Activated CD4-positive, alpha-beta memory T cell treated with anti-CD3 and anti-CD28 coated beads, Interleukin-2, amount 10 ng/mL, durations not matched to agents 7 days and 5 days (primary cell): ENCODE measurements at places on chromosomes 3 and 15. TPM values are rescaled to one million over a fixed set of nuclear protein-coding genes. Genes with fewer than 3 reads are reported as not detected.

IGSF10 gene
- not detected for total RNA-seq

- no peaks in the 10 kb centered on the region for H3K36me3 ChIP-seq
- DNase-seq, result no peak
- no peaks in the 10 kb centered on the region for H3K4me1 ChIP-seq
- H3K4me3 ChIP-seq, result no peak overlapping the region
Measured at GRCh38 chr15:92471288-92471687, 77.6 kb downstream of the ST8SIA2 start.

DNA sequence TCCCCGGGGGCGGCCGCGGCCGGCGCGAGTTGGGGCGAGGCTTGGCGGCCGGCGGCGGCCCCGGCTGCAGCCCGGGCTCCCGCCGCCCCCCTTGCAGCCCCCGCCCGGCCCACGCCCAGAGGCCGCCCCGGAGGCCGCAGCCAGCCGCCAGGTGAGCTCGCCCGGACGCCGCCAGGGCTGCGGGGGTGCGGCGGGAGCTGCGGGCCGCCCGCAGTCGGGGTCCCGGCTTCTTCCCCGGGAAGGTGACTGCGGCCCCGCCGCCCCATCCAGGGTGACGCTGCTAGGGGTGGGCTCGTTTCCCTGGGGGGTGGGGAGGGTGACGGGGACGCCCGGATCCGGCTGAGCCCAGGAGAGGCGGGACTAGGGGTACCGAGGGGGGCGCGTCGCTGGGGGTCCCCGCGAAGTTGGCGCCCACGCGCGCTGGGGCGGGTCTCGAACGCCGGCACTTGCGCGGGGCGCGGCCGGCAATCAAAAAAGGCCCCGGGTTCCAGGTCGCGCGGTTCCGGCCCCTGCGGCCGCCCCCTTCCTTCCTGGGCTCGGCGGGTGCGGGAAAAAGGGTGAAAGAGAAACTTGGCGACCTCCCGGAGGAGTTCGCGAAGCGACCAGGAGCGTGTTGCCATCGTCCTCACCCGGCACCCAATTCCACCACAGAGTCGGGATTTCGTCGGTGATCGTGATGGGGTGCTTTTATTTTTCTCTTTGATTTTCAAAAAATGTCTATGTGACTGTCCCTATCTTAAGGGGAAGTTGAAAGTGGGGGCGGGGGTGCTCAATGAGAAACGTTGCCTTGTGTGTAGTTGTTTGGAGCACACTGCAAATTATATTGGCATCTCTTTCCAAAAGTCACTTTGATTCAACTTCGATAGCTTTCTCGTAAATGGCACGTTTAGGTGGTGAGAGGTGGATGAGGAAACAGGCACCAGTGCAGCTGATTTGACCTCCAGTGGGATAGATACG is 619 bp downstream of the ATXN7 start:
- peak; percentile 55 for DNase-seq
- peak overlapping the region; percentile 95 for H3K4me3 ChIP-seq
- H3K27me3 ChIP-seq, result no peaks in the 10 kb centered on the region

DNA sequence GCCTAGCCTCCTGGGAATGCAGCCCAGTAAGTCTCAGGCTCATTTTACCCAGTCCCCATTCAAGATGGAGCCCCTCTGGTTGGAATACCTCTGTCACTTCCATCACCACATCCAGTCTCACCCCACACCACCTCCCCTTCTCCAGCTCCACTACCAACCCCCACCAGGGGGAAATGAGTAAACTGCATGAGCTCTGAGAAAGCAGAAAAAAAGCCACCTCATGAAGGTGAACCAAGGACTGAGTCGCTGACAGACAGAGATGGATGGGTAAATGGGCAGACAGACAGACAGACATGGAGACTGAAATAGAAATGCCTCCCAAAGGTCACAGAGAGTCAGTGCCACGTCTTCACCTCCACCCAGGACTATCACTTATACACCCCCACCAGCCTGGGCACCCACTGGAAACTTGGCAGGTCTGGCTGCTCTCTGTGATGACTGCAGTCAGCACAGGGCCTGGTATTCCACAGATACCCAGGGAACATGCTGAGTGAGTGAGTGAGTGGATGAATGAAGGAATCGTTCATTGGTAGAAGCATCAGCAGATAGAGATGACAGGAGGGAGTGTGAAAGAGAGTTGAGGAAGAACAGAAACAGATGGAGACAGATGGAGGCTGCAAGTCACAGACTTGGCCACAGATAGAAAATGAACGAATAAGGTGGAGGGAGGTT is 4.9 kb upstream of the LOXL1 start:
- no peak for DNase-seq
- H3K36me3 ChIP-seq, result peaks cover 48% of the 10 kb centered on the region

SLC51B gene
- total RNA-seq, result not detected

GRCh38 chr3:14424711-14425580 is 22.5 kb downstream of the SLC6A6 start:
- peaks cover 74% of the 10 kb centered on the region for H3K4me1 ChIP-seq
- H3K27me3 ChIP-seq, result no peaks in the 10 kb centered on the region
- peak; percentile 64 for DNase-seq
- peak overlapping the region; percentile 76 for H3K27ac ChIP-seq
- peak overlapping the region; percentile 24 for H3K4me3 ChIP-seq
- H3K36me3 ChIP-seq, result peaks cover 9% of the 10 kb centered on the region

CPNE9 gene
- not detected for total RNA-seq

- peaks cover 41% of the 10 kb centered on the region for H3K4me1 ChIP-seq
- no peaks in the 10 kb centered on the region for H3K36me3 ChIP-seq
- peaks cover 4% of the 10 kb centered on the region for H3K27me3 ChIP-seq
- peak; percentile 37 for DNase-seq
- H3K4me3 ChIP-seq, result no peak overlapping the region
Measured at GRCh38 chr15:66721501-66721937, 19.5 kb downstream of the SMAD6 start.

DNA sequence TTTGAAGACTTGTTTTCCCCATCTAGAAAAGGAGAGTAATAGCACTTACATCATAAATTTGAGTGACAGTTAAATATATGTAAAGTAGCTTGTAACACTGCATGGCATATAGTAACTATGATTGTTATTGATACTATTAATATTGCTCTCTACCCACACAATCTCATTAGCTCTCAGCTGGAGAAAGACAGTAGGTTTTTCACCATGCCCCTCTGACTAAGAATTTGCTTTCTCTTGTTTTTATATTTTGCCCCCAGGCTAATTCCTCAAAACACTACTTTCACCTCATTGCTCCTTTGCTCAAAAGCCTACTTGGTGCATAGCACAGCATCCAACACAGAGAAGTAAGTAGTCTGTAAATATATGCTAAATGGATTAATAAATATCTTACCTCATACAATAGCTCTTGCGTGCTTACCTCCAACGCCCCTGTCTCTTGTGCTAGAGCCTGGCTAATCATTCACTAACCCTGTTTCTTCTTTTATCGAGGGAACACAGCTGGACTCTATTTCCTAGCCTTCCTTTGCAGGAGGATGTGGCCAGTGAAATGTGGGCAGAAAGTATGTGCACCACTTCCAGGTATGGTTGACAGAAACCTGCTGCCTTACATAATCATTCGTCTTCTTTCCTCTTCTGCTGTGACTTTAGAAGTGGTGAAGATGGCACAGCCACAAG is 190.0 kb downstream of the PLCH1 start:
- H3K4me3 ChIP-seq, result no peak overlapping the region
- no peaks in the 10 kb centered on the region for H3K27me3 ChIP-seq
- H3K36me3 ChIP-seq, result no peaks in the 10 kb centered on the region
- H3K27ac ChIP-seq, result no peak overlapping the region

TMIE gene
- total RNA-seq, result 0.20 TPM

DNA sequence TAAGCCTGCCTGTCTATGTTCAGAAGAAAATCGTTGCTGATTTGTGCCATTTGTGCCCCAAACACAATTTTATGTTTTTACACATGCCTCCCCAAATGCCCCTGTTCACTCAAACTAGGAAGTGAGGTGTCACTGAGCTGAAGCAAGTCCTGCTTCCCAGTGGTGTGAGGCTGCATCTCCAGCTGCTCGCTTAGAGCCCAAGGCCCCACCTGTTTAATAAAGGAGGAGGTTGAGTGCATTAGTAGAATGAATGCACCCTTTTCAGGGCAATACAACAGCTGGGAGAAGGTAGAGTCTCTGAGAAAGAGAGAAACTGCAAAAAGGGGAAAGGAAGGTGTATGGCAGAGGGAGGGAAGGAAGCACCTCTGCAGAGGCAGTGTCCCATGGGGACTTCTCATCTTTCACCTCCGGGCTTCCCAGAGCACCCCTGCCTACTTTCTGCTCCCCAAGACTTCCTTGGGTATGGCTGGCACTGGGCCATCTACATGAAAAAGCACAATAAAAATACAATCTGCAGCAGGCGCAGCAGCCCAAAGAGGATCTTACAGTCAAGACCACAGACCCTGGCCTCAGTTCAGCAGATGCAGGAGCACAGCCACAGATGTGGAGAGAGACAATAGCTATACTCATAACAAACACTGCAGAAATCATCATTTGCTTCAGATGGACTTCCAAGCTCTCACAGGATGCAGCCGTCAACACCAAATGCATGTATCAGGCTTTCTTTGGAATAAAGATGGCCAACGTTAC is 165.9 kb downstream of the POLR2M start:
- no peak overlapping the region for H3K4me3 ChIP-seq
- no peak for DNase-seq
- peaks cover 3% of the 10 kb centered on the region for H3K36me3 ChIP-seq
- no peak overlapping the region for H3K27ac ChIP-seq

- H3K27me3 ChIP-seq, result no peaks in the 10 kb centered on the region
- H3K4me3 ChIP-seq, result peak overlapping the region; percentile 25
- DNase-seq, result no peak
- peak overlapping the region; percentile 86 for H3K27ac ChIP-seq
- H3K36me3 ChIP-seq, result peaks cover 6% of the 10 kb centered on the region
Measured at GRCh38 chr15:65829130-65829764, 37.2 kb upstream of the DENND4A start.

FBLN2 gene
- not detected for total RNA-seq

DNA sequence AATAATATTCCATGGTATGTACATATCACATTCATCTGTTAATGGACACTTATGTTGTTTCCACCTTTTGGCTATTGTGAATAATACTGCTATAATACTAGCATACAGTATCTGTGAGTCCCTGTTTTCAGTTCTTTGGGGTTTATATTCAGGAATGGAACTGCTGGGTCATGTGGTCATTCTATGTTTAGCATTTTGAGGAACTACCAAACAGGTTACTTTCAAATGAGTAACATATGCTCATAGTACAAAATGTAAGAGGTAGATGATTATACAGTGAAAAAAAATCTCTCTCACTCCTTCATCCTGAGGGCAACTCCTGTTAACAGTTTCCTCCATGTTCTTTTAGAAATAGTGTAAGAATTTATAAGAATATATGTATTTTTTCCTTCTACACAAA is 162.2 kb downstream of the PLD1 start:
- H3K4me3 ChIP-seq, result no peak overlapping the region
- H3K27ac ChIP-seq, result no peak overlapping the region
- no peaks in the 10 kb centered on the region for H3K27me3 ChIP-seq
- H3K4me1 ChIP-seq, result no peaks in the 10 kb centered on the region
- H3K36me3 ChIP-seq, result no peaks in the 10 kb centered on the region

PAK6 gene
- total RNA-seq, result 0.20 TPM

ACSBG1 gene
- total RNA-seq, result not detected

GRCh38 chr3:56833022-56833421 is 31.3 kb upstream of the ARHGEF3 start:
- no peaks in the 10 kb centered on the region for H3K27me3 ChIP-seq
- no peaks in the 10 kb centered on the region for H3K36me3 ChIP-seq
- DNase-seq, result no peak
- H3K4me1 ChIP-seq, result peaks cover 3% of the 10 kb centered on the region
- H3K4me3 ChIP-seq, result no peak overlapping the region

GRCh38 chr15:60373327-60373726 is 24.5 kb downstream of the ANXA2 start:
- peaks cover 27% of the 10 kb centered on the region for H3K4me1 ChIP-seq
- H3K36me3 ChIP-seq, result peaks cover 84% of the 10 kb centered on the region
- no peak overlapping the region for H3K27ac ChIP-seq
- DNase-seq, result no peak
- H3K4me3 ChIP-seq, result no peak overlapping the region

GRCh38 chr15:57111002-57111401 is 192.6 kb downstream of the TCF12 start:
- peaks cover 1% of the 10 kb centered on the region for H3K36me3 ChIP-seq
- no peak overlapping the region for H3K4me3 ChIP-seq
- no peaks in the 10 kb centered on the region for H3K4me1 ChIP-seq

LRRN1 gene
- 0.10 TPM for total RNA-seq

DNA sequence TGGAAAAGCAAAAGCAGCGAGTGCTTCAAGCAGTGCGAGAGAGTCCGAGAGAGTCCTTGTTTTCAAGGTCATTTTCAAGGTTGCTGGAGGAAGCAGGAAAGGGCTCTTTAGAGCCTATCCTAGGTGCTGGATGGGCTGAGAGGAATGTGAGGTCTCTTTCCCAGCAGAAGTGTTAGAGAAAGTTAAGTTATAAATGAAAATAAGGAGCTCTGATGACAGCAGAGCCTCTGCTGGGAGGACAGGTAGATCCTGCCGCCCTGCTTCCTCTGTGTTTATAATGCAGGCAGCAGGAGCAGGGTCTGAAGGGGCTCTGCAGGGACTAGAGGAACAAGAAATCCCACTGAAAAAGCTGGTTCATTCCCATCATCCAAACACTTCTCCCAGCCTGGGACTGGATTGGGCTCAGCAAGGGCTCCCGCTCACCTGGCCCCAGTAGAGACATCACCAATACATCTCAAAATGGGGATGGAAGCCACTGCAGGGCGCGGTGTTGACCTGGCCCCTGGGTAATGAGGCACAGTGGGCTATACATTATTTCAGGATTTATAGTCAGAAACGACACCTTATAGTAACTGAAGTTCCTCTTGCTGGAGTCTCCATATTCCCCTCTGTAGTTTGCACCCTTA is 41.5 kb upstream of the RAB6B start:
- H3K4me1 ChIP-seq, result peaks cover under 1% of the 10 kb centered on the region
- H3K27ac ChIP-seq, result no peak overlapping the region
- no peaks in the 10 kb centered on the region for H3K36me3 ChIP-seq
- no peak overlapping the region for H3K4me3 ChIP-seq

- H3K4me3 ChIP-seq, result no peak overlapping the region
- DNase-seq, result no peak
- no peak overlapping the region for H3K27ac ChIP-seq
- H3K27me3 ChIP-seq, result no peaks in the 10 kb centered on the region
- no peaks in the 10 kb centered on the region for H3K4me1 ChIP-seq
Measured at GRCh38 chr3:976006-976405, 116.8 kb upstream of the CNTN6 start.

DNA sequence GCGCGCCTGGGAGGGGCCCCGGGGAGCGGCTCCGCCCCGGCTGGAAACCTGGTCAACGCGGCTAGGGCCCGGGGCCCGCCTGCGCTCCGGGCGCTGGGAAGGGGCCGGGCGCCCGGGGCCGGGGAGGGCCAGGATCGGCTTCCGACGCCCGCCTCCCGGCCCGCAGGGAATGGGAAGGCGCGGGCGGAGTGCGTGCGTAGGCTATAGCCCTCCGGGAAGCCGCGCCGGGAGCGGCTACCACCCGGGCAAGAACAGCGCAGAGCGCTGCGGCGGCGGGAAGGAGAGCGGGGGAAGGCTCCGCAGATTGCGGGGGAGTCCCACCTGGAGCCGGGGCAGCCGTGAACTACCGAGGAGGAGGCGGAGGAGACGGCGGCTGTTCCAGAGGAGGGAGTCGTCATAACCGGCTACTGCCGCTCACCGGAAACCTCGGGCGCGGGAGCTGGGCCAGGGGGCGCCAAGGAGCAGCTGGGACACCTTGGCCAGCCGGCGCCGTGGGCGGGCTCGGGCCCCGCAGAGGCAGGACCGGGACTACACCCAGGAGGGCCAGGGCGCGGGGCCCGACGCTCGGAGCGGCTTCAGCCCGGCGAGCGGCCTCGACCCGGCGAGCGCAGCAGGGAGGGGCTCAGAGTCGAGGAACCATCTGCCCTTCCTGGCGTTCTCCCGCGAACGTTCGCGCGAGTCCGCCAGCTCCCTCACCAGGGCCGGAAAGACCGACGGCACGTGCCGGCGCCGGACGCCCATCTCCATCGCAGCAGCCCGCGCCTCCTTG is at the start of gene EOGT:
Gene EOGT, minus strand, starts transcription at position 432 of the 769 bp plus-strand sequence. CDS start 3,838 bp downstream, outside the sequence.
- peak within 1 kb of the TSS; percentile 76 for H3K27ac ChIP-seq
- H3K36me3 ChIP-seq, result peaks cover 25% of the 10 kb centered on the region
- H3K27me3 ChIP-seq, result no peaks in the 10 kb centered on the region
- DNase-seq, result peak; percentile 85
